ENCODE measurements at places on chromosomes 2 and 18. TPM values are rescaled to one million over a fixed set of nuclear protein-coding genes. Genes with fewer than 3 reads are reported as not detected.

DNA sequence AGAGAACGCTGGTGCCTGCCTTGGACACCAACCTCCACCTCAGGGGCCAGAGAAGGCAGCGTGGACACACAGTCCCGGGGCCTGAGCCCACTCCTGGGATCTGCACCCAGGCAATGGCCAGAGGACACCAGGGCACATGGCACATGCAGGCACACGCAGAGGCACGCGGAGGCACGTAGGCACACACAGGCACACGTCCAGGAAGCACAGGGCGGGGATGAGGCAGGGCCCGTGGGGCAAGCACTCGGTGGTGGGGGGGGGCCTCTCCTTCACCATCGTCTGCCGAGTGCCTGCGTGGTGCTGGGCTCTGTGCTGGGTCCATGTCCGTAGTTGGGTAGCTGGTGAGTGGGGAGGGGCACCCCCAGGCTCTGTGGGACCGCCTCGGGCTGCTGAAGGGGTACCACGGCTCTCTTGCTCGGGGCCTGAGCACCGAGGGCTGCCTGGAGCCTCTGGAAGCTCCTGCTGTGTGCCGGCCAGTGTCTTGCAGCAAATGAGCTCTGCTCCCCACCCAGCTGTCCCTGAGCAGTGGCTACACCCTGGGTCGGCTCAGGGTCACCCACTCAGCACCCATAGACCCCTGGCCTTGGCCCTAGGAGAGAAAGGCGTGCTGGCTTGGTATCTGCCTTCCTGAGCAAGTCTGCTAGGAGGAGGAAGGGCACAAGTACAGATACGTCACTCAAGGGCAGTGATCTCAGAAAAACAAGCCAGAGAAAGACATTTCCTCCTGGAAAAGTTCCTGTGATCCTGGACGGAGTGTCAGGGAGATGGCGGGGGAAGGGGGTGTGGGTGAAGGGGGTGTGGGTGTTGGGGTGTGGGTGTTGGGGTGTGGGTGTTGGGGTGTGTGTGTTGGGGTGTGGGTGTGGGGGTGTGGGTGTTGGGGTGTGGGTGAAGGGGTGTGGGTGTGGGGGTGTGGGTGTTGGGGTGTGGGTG lies 26.4 kb downstream of the RTP5 start:
- no peak for DNase-seq
- H3K27me3 ChIP-seq: no peaks in the 10 kb centered on the region
- peaks cover 8% of the 10 kb centered on the region for H3K4me1 ChIP-seq
- peaks cover 8% of the 10 kb centered on the region for H3K36me3 ChIP-seq
- no peak overlapping the region for H3K4me3 ChIP-seq
- H3K27ac ChIP-seq: no peak overlapping the region

Gene SLC19A3
- total RNA-seq: 0.57 TPM

DNA sequence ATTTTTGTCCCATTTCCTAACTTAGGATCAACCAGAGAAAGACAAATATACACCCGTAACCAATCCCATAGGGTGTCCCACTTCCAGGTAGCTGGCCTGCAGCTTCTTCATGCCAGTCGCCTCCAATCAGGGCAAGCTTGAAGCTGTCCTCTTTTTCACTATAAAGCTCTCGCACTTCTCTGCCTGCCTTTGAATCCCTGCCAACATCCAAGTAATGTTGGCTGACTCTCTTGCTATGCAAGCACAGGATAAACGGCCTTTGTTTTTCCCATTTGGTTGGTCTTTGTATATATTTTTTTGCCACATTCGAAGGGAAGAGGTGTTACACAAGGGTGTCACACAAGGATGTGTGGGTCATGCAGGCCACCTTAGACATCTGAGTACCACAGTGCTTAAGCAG lies 388.8 kb downstream of the CBLN2 start:
- no peaks in the 10 kb centered on the region for H3K4me1 ChIP-seq
- H3K27me3 ChIP-seq: no peaks in the 10 kb centered on the region
- no peak overlapping the region for H3K4me3 ChIP-seq
- DNase-seq: no peak
- H3K27ac ChIP-seq: no peak overlapping the region

DNA sequence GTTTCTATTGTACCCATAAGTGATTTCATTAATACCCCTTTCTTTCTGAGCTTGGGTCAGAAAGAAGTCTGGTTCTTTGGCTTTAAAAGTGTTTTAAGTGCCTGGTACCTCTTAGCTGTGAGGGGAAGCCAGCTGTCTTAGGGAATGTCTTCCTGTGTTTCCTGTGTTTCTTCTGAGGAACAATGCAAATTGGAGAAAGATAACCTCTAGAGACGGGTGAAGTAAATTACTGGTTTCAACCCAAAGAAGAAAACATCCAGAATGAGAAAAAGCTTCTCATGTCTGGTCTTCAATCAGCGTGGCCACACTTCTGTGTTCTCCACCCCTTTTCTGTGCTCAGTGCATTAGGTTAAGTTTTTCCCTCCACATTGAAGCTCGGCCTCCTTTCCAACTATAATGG lies 10.2 kb upstream of the CHN1 start:
- H3K27ac ChIP-seq: no peak overlapping the region
- H3K4me1 ChIP-seq: no peaks in the 10 kb centered on the region

- no peaks in the 10 kb centered on the region for H3K4me1 ChIP-seq
- no peak overlapping the region for H3K4me3 ChIP-seq
- H3K27ac ChIP-seq: no peak overlapping the region
- DNase-seq: no peak
Measured at GRCh38 chr18:79702906-79703305, 23.3 kb downstream of the CTDP1 start.

Gene PDE11A
- total RNA-seq: 0.14 TPM

GRCh38 chr2:221018262-221018661 lies 553.8 kb downstream of the EPHA4 start:
- H3K27ac ChIP-seq: no peak overlapping the region
- H3K36me3 ChIP-seq: no peaks in the 10 kb centered on the region
- no peak overlapping the region for H3K4me3 ChIP-seq

Gene AFF3
- total RNA-seq: 9.7 TPM

GRCh38 chr18:57737400-57738060 lies 65.6 kb downstream of the ATP8B1 start:
- no peaks in the 10 kb centered on the region for H3K36me3 ChIP-seq
- no peak overlapping the region for H3K27ac ChIP-seq
- H3K4me3 ChIP-seq: no peak overlapping the region
- H3K4me1 ChIP-seq: no peaks in the 10 kb centered on the region
- H3K27me3 ChIP-seq: no peaks in the 10 kb centered on the region
- no peak for DNase-seq

DNA sequence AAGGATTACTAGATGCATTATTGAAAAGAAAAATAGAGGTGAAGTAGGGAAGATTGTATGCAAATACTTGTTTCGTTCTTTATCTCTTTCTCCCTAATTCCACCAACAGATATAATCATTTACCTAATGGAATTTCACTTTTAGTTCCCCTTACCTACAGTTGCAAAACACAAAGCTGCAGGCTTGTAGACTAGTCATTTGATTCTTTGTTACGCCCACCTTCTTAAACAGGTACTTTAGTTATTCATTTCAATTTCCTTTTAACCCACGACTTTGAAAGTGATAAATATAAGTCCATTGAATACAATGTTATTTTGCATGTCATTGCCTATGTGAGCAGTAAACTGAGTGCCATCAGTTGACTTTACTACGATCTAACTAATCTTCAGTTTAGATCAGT lies 3.9 kb upstream of the HRH4 start:
- H3K27me3 ChIP-seq: no peaks in the 10 kb centered on the region
- no peaks in the 10 kb centered on the region for H3K36me3 ChIP-seq

- H3K4me3 ChIP-seq: peak overlapping the region; percentile 48
- H3K27me3 ChIP-seq: no peaks in the 10 kb centered on the region
- no peak overlapping the region for H3K27ac ChIP-seq
- peaks cover 3% of the 10 kb centered on the region for H3K4me1 ChIP-seq
Measured at GRCh38 chr18:75161256-75162028, 47.5 kb downstream of the PTGR3 start.

Gene ABCG8
- under 0.01 TPM for total RNA-seq

DNA sequence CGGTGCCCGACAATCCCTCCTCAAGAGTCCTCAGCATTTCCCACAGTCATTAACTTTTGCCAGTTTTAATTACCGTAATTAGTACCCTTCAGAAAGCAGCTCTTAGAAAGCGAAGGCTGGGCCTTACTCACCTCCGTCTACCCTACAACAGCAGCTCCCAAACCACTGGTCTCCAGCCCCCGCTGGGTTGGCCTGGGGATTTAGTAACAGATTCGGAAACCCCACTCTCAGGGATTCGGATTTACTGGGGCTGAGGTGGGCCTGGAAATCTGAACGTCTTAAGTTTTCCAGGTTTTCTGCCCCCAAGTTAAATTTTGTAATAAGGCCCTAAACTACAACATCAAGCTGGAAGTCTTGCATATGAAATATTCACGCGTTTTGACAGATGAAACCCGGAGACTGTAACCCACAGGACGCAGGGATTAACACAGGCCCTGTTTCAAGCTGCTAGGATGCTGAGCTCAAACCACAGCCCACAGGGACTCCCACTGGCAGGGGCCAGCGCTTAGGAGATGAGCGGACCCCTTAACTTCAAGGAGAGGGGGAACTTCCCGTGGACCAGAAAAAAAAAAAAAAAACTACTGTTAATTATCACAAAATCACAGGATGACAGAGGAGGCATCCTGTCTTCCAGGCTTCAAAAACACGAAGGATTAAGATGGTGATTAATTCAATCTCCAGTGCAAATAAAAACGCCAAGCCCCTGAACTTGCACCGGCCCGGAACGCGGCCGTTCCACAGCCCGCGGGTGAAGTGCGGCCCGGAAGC lies 985 bp downstream of the ILKAP start:
- H3K27me3 ChIP-seq: peaks cover 6% of the 10 kb centered on the region
- peak overlapping the region; percentile 92 for H3K27ac ChIP-seq
- DNase-seq: peak; percentile 18
- H3K36me3 ChIP-seq: no peaks in the 10 kb centered on the region
- peak overlapping the region; percentile 79 for H3K4me3 ChIP-seq

GRCh38 chr2:215521031-215521430 lies 85.2 kb upstream of the FN1 start:
- DNase-seq: no peak
- H3K36me3 ChIP-seq: no peaks in the 10 kb centered on the region
- H3K27ac ChIP-seq: no peak overlapping the region
- no peaks in the 10 kb centered on the region for H3K27me3 ChIP-seq

GRCh38 chr2:109555346-109555900 lies 58.3 kb downstream of the SEPTIN10 start:
- no peaks in the 10 kb centered on the region for H3K36me3 ChIP-seq
- no peaks in the 10 kb centered on the region for H3K4me1 ChIP-seq
- H3K27ac ChIP-seq: no peak overlapping the region

- H3K4me3 ChIP-seq: no peak overlapping the region
- H3K4me1 ChIP-seq: no peaks in the 10 kb centered on the region
- no peak overlapping the region for H3K27ac ChIP-seq
- no peaks in the 10 kb centered on the region for H3K27me3 ChIP-seq
- DNase-seq: no peak
- no peaks in the 10 kb centered on the region for H3K36me3 ChIP-seq
Measured at GRCh38 chr2:224276251-224276650, 125.7 kb downstream of the FAM124B start.

Gene DSG3
- 17.1 TPM for total RNA-seq

DNA sequence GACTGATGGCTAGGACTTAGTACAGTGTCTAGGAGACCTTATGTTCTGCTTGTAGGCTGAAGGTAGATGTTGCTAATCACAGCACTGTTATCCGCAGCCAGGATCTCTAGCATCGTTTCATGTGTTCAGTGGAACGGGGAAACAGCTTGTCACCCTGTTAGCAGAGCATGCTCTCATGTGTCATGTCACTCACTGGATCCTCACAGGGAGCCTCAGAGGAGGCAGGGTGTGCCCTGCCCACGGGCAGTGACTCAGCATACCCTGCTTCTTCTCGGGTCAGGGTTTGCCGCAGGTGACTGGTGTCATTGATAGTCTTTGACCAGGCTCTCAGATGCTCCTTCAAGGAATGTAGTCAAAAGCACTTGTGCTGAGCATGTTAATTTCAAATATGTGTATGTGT lies 44.4 kb downstream of the RPIA start:
- no peaks in the 10 kb centered on the region for H3K27me3 ChIP-seq
- DNase-seq: no peak
- H3K4me1 ChIP-seq: no peaks in the 10 kb centered on the region
- H3K36me3 ChIP-seq: peaks cover 35% of the 10 kb centered on the region
- no peak overlapping the region for H3K4me3 ChIP-seq

Gene ITM2C
- 154 TPM for total RNA-seq

- DNase-seq: no peak
- H3K36me3 ChIP-seq: peaks cover 7% of the 10 kb centered on the region
- H3K4me1 ChIP-seq: no peaks in the 10 kb centered on the region
Measured at GRCh38 chr2:63926815-63927214, 85.1 kb downstream of the UGP2 start.

DNA sequence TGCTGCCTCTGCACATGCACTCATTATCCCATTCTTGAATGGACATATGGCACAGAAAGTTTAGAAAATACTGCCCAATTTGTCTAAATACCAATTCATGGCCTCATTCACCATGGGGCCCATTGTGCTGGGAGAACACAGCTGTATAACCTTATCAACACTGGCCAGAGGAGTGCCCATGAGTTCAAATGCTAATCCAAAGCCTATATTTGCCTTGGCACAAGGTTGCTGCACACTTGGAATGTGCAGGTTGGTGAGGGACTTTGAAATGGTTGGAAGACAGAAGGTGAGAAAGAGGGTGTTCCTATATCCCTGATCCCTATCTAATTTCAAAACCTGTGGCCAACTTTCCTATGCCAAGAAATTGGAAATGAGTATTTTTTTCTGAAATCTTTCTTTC lies 693.9 kb upstream of the ID2 start:
- H3K36me3 ChIP-seq: no peaks in the 10 kb centered on the region
- no peaks in the 10 kb centered on the region for H3K27me3 ChIP-seq
- no peak overlapping the region for H3K27ac ChIP-seq

DNA sequence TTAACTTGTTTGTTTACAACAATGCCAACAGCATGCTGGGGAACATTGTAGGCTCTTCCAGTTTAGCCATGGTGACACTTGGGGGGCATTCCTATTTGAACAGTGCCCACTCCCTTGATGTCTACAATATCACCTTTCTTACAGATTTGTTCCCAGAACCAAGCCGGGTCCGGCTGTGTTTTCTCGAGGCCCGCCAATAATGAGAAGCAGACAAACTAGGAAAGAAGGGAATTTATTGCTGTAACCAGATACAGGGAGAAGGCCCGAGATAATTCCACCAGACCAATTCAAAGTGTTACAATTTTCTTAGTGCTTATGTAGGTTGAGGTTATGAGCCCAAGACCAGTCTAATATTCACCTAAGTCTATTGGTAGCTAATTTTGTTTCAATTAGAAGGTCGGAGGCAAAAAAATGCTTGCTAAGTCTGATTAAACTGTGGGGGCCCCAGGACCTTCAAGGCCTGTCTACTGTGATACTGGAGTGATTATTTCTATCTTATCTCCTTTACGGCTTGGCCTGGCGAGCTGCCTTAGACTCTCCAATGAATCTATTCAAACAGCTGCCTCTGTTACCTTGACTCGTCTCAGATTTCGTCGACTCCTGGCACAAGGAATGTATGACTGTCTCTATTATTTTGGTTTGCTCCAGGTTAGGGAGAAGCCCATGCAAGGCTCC lies 59.1 kb upstream of the PSME4 start:
- H3K27ac ChIP-seq: no peak overlapping the region
- H3K36me3 ChIP-seq: no peaks in the 10 kb centered on the region
- DNase-seq: no peak
- H3K4me1 ChIP-seq: no peaks in the 10 kb centered on the region

GRCh38 chr2:60559880-60560279 lies 6.4 kb upstream of the BCL11A start:
- no peak overlapping the region for H3K27ac ChIP-seq
- DNase-seq: no peak
- H3K4me1 ChIP-seq: peaks cover 8% of the 10 kb centered on the region
- no peak overlapping the region for H3K4me3 ChIP-seq
- no peaks in the 10 kb centered on the region for H3K36me3 ChIP-seq

GRCh38 chr2:129732630-129733026 lies 246.8 kb upstream of the RAB6C start:
- H3K27ac ChIP-seq: no peak overlapping the region
- no peaks in the 10 kb centered on the region for H3K4me1 ChIP-seq
- no peak for DNase-seq
- no peaks in the 10 kb centered on the region for H3K27me3 ChIP-seq
